ENCODE measurements at places on chromosomes 7 and 10. TPM values are rescaled to one million over a fixed set of nuclear protein-coding genes. Genes with fewer than 3 reads are reported as not detected.

DNA sequence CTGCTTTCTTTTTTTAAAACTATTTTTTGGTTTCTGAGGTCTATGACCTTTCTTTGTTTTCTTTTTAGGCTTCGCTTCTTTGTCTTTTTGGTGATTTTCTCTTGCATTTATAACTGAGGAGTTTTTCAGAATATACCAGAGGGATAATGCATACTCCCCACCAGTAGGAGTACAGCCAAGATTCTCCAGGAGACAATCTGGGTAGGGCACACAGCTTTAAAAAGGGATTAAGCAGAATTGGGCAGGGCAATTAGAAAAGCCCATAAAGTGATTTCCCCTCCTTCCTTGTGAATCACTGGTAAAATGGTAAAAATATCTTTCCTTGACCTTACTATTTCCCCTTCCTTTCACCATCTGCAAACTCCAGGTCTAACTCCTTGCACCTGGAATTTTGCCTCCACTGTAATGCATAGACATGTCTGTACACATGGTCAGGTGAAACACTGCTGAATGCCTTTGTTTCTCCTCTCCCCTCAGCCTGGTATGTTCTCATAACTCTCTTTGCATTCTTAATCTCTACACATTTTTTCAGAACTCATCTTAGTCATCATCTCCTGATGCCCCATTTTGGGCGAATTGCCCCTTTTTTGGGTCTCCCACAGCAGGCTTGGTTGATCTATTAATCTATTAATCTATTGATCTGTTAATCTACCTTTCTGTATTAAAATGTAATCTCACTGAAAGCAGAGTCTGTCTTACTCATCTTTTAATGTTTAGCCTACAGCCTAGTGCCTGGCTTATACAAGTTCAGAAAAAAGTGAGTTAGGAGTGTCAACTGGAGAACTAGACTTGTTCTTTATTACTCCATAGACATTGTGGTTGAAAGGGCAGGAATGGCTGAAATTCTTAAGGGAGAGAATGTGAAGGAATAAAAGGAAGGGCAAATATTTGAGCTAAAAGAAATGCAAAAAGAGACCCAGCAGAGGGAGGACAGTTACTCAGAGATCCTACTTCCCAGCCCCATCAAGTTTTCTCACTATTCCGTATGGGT, 64.6 kb downstream of the MDFIC start:
- no peak for DNase-seq

DNA sequence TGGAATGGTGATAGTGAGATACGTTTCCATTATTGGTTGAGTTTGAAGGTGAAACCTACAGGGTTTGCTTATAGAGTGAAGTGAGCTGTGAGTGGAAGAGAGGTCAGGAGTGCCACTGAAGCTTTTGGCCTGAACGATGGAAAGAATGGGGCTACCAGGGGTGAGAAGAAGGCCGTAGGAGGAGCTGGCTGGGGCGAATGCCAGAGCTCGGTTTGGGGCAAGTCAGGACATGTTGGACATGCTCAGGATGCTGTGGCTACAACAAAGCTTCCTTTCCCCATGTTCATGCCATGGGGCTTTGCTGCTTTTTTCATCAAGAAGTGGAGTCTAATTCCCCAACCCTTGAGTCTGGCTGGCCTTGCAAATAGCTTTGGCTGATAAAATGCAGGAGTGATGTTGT, 253.7 kb downstream of the GLRX3 start:
- DNase-seq = no peak

DNA sequence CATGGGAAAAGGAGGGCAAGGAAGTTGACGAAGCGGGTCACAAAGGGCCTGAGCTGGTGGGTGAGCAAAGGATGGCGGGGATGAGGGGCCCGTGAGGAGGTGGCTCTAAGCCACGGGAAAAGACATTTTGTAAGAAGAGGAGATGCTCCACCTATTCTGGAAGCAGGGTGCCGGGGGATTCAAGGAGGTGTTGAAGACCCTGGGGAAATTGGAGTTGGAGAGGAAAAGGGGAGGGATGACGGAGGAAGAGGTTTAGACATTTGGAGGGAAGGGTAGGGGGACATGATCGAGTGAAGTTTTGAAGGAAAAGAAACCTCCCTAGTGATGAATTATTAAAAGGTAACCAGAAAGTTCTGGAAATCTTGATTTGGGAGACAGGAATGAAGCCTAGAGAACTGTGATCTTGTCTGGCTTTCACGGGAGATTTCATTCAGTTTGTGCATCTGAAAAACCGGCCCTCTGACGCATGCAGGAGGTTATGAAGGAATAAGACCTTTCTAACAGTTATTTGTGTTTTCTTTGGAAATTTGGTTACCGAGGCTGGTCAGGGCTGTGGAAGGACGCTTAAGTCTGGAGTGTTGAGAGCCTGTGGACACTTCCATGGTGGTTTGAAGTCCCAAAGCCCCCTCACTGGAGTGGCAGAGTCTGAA, 1.4 kb downstream of the SMO start:
- no peak for DNase-seq

- no peak for DNase-seq
These were observed 108.7 kb downstream of the ZNF467 start for GRCh38 chr7:149664666-149665065.

DNA sequence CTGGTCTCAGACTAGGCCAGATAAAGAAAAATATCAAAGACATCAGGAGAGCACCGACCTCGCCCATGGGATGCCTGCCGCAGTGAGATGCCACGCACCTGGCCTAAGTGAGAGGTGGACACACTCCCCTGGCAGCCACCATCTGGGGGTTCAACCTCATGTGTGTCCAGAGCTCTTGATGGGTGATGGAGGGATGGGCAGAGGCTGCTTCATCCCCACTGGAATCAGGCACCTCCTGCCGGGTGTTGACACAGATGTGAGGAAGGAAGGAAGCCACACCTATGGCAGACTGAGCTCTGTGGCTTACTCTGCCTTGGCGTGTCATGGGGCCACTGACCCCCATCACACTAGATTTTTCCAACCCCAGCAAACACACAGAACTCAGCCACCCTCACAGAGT, 11.4 kb downstream of the ZNF488 start:
- DNase-seq = no peak

- DNase-seq = no peak
These were observed 48.1 kb downstream of the CCNY start for GRCh38 chr10:35384265-35384868.

DNA sequence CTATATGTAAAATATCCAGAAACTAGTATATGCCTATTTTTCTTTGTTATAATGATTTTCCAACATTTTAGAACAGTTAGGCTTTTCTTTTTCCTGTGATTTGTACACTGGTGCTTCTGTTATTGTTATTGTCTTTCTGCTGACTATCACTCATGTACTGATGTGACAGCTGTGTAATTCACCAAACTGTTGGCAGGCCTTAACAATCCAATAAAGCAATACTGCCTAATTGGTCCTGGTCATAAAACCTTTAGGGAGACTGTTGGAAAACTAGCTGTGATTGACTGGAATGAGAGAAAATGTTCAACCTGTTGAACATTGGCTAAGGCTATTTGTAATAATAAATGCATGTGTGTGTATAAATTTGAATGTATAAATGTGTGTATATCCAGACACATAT, 956.6 kb downstream of the REEP3 start:
- DNase-seq = no peak

DNA sequence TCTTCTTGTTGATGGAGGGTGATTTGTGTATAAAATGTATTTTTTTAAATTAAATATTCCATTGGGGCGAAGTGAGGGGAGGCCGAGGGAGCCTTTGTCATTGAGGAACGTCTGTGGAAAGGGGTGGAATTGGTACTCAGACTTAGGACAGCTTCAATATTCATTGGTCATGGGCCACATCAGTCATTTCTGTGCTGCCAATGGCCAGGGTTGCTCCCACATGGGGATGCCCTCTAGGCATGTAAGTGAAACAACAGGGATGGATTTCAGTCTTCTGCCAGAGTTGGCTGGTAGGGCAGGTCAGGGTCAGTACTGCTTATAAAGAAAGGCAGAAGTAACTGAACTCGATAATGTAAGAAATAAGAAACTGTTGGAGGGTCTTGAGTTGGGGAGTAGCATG, 47.2 kb downstream of the NEURL1 start:
- DNase-seq = no peak

DNA sequence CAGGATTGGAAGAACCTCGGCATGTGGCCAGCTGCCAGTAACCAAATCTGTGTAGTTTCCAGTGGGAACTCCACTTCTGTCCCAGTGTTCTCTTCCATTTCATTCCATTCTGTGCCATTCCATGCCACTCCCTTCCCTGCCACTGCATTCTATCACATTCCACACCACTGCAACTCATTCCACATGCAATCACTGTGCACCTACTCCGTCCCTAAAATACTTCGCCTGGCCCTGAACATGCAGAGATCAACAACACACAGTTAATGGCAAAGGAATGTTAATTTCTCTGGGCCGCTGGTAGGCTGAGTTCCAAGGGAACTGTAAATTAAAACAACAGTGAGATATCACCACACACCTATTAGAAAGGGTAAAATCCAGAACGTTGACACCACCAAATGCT, 64.8 kb downstream of the AKR1B1 start:
- DNase-seq = no peak

- no peak for DNase-seq
These were observed 11.8 kb downstream of the OR9A2 start for GRCh38 chr7:143015084-143015483.

DNA sequence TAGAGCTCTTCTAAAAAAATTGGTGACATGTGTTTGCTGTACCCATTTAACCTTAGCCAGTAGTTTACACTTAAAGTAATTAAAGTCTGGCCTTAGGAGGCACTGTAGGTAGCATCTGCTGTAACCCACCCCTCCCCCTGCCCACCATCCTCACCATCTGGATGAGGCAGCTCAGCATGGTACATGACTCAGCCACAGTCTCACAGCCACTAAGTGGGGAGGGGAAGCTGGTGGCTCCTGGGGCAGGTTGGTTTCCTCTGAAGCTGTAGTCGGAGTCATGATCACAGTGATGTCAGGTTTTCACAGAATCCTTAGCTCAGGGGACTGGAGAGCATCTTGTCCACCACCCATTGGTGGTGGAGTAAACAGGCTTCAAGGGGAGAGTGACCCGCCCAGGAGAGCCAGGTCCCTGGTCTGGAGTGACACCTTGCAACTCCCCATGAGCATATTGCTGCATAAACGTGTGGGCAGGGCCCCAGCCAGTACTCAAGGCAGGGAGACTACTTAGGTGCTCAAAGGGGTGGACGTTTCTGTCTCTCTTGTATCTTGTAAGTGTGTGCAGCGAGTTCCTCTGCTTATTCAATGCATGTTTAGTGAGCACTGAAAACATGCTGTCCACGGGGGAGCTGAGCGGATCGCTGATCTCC, 125.9 kb downstream of the GRK5 start:
- peak; percentile 18 for DNase-seq

DNA sequence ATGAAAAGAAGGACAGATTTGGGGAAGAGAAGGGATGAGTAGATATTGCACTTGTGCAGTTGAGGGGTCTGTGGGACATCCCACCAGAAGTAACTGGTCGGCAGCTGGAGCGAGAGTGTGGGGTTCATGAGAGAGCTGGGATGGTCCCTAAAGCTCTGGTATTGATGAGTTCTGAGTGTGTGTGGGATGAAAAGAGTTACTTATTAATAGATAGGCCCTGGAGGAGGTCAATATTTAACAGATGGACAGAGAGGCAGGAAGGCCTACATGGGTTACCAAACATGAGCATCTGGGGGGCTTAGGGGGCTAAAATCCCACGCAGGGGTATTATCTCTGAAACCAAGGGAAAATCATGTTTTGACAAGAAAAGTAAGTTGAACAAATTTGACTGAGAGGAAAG, 95.7 kb upstream of the SFMBT2 start:
- DNase-seq = no peak

DNA sequence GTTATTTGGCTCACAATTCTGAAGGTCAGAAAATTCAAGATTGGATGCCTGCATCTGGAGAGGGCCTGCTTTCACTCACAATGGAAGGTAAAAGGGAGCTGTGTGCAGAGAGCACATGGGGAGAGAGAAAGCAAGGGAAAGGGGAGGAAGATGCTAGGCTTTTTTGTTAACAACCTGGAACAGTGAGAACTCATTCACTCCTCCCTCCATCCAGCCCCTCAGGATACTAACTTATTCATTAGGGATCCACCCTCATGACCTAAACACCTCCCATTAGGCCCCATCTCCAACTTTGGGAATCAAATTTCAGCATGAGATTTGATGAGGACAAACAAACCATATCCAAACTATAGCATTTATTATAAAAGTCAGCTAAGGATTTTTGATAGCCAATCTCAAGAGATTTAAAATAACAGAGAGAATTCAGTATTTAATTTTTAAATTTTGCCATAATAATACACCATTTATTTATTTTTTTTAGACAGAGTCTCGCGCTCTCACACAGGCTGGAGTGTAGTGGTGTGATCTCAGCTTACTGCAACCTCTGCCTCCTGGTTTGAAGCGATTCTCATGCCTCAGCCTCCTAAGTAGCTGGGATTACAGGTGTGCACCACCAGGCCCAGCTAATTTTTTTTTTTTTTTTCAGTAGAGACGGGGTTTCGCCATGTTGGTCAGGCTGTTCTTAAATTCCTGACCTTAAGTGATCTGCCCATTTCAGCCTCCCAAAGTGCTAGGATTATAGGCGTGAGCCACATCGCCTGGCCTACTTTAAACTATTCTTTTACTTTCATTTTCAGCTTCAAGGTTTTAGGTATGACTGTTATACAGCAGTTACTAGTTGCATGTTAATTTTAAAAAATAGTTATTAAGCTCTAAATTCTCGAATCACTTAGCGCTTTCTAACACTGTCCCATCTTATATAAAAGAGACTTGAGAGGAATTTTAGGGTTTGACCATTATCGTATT, 20.3 kb upstream of the ETV1 start:
- no peak for DNase-seq

NPSR1 gene
- total RNA-seq = not detected

PANK1 gene
- total RNA-seq = 4.4 TPM

OPN4 gene
- total RNA-seq = not detected

ANK3 gene
- total RNA-seq = 50.5 TPM
